ENCODE measurements at places on chromosomes 16 and 17.

- no peak for DNase-seq
Observed at GRCh38 chr17:29412780-29413565, 22.8 kb downstream of the TAOK1 start.

DNA sequence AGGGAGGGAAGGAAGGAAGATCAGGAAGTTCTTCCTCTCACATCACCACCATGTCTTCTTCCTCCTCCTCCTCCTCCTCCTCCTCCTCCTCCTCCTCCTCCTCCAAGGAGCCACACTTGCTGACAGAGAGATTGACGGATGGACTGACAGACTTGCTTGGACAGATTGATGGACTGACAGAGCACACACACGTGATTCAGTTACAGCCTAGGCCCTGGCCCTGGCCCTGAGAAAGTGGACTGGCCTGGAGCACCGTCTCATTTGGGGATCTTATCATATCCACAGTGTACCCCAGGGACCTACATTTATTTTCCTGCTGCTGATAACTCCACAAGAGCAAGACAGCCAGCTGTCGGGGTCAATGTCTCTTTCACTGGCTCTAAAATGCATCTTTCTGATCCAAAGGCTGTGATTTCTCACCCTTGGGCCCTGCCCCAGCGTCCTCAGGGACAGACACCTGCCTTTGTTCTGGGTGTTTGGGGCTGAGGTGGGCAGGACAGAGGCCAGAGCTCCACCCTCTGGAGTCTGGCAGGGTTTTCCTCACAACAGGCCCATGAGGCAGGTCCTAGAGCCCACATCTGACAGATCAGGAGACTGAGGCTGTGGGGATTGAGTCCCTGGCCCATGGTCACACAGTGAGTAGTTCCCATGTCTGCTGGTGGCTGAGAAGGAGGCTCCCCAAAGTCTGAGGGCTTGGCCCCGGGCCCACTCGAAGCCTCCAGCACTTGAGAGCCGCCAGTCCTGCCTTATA lies 2.3 kb upstream of the P2RX1 start:
- no peak for DNase-seq

- DNase-seq, result no peak
Observed at GRCh38 chr17:17921192-17922069, 50.8 kb downstream of the TOM1L2 start.

DNA sequence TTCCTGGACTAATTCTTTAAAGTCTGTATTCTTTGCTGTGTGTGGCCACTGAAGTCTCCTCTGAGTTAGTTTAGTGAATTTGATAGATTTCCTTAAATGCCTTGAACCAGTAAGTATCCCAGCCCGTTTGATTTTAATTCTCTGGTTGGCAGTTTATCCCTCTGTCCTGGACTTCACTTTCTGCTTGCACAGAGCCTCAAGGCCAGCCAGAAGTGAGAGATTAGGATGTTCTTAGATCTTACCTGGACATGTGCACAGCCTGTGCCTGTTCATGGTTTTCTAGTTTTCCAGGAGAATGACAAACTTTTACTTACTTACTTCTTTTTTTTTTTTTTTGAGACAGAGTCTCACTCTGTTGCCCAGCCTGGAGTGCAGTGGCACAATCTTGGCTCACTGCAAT lies 10.8 kb upstream of the SLC38A7 start:
- no peak for DNase-seq

- DNase-seq, result no peak
Observed at GRCh38 chr17:34619687-34620217, 40.4 kb downstream of the TMEM132E start.

- DNase-seq, result no peak
Observed at GRCh38 chr17:17724307-17725010, 43.2 kb downstream of the RAI1 start.

GRCh38 chr17:78714534-78714933 lies 67.5 kb downstream of the CYTH1 start:
- no peak for DNase-seq

- DNase-seq, result no peak
Observed at GRCh38 chr17:36993227-36993626, 44.5 kb downstream of the AATF start.

- DNase-seq, result no peak
Observed at GRCh38 chr16:78437352-78437968, 338.0 kb downstream of the WWOX start.

GRCh38 chr17:78923660-78924453 lies 1.3 kb downstream of the TIMP2 start:
- DNase-seq, result peak; percentile 22

DNA sequence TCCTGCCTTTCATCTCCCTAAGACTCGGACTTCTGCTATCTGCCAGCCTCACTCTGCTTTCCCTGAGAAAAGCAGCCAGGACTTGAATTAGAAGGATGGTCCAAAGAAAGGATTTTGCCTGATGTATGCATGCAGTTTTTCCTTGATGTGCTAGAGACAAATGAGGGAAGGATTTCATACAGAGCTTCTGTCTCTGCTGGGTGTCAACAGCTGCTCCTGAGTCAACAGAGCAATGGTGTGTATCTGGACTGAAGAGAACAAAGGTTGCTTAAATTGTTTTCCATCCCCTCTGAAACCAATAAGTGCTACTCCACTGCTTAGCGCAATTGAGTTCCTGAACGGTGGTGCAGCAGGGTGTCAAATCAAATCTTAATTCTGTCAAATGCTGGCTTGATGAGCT lies 680.6 kb upstream of the C16orf82 start:
- DNase-seq, result no peak

GRCh38 chr16:65005696-65006095 lies 116.2 kb downstream of the CDH11 start:
- DNase-seq, result no peak

GRCh38 chr17:80132906-80133625 lies 13.9 kb downstream of the EIF4A3 start:
- no peak for DNase-seq

DNA sequence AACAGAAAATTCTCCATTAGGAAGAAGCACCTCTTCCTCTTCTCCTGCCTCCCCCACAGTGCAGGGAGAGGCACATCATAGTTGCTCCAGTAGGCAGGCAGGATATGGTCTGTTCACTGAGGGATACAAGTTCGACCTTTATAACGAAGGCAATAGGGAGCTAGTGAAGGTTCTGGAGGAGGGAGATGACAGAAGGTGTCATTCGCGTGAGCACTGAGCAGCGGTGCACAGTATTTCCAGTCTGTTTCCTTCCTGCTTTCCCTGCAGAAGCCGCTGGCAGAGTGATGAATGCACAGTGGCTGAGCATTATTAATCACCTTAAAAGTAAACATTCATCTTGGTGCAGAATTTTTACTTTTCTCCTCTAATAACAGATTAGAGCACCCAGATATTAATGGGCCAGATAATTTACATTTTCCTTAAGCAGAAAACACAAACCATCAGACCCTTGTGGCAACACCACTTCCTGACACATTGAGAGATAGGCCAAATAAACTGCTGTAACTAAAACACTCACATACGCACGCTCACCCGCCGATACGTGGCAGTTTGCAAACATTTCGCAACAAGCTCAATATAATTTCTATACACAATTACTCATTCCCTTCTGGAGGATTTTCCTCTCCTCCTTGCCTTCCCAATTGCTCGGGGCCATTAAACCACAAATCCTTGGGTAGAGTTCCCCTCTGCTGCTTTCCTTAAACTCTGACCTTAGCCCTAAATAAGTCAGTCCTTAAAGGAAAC lies 69.5 kb downstream of the AIPL1 start:
- no peak for DNase-seq

- no peak for DNase-seq
Observed at GRCh38 chr16:81612351-81613163, 166.5 kb upstream of the PLCG2 start.

GRCh38 chr16:66510298-66510697 lies 39.6 kb downstream of the TK2 start:
- no peak for DNase-seq

DNA sequence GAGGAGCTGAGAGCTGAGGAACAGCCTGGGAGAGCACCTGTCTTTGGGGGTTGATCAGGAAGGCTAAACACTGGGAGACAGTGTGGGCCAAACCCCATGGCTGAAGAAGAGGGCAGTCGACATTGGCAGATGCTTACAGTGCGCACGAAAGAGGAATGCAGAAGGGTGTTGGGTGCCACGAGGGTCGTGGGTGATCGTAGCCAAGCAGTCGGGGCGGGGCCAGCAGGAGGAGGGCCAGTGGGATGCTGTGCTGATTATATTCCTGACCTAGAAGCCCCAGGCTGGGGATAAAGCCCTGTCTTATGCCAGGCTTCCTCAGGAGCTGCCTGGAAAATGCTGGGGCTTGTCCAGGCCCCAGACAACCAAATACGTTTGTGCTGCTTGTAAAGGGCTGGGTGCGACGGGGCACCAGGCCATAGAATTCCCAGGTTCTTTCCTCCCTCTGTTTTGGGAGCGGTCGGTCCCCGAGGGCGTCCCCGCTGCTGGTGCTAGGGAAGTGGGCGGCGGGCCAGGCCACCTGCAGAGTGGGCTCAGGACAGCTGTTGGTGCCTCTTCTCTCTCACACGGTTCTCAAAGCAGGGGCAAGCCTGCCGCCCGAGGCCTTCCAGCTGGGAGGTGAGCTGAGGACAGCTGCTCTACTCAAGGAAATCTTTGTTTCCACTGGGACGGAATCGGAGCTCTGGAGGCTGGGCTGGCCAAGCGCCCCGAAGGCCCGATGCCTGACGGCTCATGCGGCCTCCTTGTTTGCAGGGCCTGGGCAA lies 10.0 kb downstream of the C1QTNF1 start:
- no peak for DNase-seq

GRCh38 chr16:85079785-85080570 lies 32.3 kb downstream of the CIBAR2 start:
- no peak for DNase-seq

DNA sequence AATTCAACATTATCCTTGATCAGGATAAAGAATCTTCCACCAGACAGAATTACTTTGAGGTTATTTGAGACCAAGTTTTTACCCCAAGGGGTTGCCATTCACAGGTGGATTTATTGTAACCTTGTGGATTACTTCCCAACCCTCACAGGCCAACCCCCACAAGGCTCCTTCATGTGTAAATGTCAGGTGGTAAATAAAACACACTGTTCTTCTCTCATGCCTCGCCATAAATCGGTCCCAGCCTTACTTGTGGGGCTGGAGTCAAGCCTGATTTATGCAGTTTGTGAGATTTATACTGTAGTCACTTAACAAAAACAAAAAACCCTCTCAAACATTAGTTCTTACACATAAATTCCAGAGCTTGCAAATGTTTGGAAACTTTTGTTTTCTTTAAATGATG lies 98.6 kb upstream of the IRX3 start:
- DNase-seq, result no peak

DNA sequence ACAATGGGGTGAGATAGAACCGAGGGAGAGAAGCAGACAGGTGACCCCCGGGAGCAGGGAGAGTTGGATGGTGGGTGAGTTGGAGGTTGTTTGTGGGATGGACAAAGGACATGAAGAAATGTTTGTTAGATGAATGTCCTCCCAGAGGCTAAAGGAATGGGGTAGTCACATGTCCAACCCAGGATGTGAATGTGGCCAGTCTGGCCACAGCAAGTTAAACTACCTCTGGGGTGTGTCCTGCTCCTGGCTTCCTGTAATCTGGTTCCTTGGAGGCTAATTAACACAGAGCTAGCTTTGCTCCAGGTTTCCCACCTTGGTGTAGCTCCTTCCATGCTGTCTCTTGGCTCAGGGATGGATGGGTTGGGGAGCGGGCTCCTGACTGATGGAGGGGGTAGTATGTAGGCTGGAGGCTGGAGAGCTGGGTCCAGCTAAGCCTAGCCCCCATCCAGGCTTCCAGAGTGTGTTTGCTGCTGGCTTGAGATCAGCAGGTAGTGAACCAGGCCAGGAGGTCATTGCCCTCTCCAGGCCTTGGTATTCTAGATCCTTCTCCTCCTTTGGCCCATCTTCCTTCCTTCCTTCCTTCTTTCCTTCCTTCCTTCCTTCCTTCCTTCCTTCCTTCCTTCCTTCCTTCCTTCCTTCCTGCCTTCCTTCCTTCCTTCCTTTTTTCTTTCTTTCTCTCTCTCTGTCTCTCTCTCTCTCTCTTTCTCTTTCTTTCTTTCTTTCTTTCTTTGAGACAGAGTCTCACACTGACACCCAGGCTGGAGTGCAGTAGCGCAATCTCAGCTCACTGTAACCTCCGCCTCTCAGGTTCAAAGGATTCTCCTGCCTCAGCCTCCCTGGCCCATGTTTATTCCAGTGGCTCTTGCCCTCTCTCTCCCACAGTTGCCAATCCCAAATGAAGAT lies 28.0 kb upstream of the UBE2G1 start:
- no peak for DNase-seq

DNA sequence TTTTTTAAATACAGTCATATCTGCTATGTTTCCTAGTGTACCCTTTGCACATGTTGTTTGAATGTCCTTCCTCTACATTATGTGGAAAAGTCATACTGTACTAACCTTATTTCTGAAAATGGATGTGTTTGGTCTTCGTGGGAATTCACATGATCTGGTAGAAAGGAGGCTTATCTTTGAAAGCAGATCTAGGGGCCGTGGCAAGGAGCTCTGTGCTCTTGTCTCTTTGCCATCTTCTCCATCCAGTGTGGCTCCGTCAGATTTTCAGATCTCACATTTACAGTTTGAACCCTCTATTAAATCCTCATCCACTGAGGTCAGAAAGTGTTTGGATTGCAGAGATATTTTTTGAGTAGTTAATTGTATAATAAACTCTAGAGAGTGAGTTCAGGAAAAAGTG lies 32.9 kb downstream of the MAP2K4 start:
- no peak for DNase-seq

DNA sequence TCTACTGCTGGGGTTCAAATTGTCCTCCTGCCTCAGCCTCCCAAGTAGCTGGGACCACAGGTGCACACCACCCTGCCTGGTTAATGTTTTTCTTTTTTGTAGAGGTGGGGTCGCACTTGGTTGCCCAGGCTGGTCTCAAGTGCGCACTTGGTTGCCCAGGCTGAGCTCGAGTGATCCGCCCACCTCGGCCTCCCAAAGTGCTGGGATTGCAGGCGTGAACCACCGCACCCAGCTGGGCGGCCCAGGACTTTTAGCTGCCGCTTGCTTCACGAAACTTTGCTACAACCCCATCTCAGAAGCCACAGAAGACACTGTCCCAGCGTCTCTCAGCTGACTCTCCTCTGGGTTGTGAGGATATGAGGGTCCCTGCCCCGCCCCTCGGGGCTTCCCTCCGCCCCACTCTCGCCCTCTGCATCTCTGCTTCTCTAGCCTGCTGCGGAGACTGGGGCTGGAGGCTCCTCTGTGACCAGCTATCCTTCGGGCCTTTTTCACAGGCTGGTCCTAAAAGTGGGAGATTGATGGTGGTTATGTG lies 48.8 kb upstream of the CBX4 start:
- no peak for DNase-seq

DNA sequence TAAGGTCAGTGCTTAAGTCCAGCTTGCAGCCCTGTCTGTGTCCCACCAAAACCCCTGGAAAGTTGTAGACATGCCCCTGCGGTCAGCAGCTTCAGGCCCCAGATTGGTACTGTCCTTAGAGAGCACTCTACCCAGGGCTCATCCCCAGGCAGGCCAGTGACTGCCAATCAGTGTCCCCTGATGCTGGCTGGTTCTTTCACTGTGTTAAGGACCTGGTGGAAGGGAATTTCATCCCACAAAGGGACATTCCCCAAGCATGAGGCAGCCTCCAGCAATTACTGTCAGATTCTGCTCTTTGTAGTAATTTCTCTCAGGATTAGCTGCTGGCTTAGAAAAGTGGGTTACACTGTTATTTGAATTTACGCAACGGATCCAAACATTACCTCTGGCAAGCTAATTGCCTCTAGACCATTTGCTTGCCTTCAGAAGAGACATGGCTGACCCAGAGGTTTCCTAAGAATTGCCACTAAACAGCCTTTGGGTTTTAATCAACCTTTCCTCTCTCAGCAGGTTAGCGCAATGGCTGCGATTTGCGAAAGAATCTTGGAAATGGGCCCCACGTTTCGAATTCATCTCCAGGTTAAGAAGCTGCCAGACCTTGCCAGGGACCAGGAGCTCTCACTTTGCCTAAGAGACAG lies 5.9 kb downstream of the IRX6 start:
- DNase-seq, result no peak
